ENCODE measurements at places on chromosomes 5 and 9.

- no peak for DNase-seq
Observed at GRCh38 chr5:154529282-154529681, 51.3 kb upstream of the HAND1 start.

DNA sequence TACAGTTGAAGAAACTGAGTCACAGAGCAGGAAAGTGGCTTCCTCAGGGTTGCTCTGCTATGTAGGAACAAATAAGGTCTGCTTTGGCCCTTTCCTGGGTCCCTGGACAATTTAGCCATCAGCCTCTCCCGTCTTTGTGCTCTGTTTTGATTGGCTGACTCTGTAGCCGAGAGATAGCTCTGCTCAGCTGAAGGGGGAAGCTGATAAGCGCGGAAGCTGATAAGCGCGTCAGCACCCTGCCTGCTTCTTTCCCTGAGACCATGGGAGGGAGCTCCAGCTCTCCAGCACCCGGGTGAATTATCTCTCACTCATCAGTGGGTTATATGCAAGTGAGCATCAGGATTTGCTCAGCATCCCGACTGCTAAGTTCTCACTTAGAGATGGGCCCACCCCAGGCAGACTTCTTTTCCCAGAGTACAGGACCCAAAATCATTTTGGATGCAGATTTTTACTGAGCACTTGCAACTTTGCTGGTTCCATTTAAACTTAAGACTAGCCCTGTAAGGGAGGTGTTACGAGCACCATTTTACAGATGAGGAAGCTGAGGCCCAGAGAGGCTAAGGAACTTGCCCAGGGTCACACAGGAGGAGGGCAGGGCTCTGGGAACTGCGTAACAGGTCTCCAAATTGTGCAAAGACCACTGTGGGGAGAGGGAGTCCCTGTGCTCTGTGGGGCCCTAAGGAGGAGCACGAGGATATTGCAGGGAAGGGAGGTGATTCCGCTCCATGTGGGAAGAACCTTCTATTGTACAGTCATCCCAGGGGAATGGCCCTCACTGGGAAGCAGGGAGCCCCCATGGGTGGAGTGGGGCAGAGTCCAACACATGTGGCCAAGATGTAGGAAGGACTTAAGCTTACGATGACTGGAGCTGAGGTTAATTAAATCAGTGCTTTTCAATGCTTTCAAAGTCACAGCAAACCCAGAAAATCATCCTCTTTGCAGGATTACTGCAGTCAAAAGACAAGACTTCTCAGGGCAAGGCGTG, 83.7 kb upstream of the ORM1 start:
- DNase-seq, result peak; percentile 92

GRCh38 chr9:128159522-128159783, 612 bp upstream of the BBLN start:
- DNase-seq, result no peak

- no peak for DNase-seq
Observed at GRCh38 chr9:16619402-16619801, 251.1 kb downstream of the BNC2 start.

- no peak for DNase-seq
Observed at GRCh38 chr9:135889564-135890189, 17.7 kb downstream of the CAMSAP1 start.

- DNase-seq, result no peak
Observed at GRCh38 chr9:2119566-2119965, 104.4 kb downstream of the SMARCA2 start.
